T-helper 1 cell (primary cell): ENCODE measurements at places on chromosomes 11 and 22.

DNA sequence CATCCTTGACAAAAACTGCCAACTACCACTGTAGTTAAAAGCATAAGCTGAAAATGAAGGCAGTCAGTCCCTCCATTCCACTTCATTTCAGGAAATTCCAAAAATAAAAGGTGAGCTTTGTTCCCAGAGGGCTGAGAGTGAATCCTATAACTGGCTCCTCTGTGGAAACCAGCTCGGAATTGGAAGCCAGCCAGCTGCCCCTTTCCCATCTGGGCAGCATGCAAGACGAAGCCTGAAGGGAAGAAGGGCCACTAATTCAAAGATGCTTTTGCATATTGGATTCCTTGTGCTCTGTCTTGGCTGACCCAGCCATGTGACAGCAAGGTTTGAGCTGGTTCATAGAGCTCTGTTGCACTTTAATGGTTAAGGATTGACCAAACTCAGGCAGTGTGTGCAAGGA lies 83.4 kb downstream of the ALX4 start:
- DNase-seq: no peak

- DNase-seq: no peak
These were observed 44.8 kb downstream of the ENDOD1 start for GRCh38 chr11:95134491-95134890.

- DNase-seq: no peak
These were observed 16.0 kb downstream of the STK33 start for GRCh38 chr11:8577791-8578581.

DNA sequence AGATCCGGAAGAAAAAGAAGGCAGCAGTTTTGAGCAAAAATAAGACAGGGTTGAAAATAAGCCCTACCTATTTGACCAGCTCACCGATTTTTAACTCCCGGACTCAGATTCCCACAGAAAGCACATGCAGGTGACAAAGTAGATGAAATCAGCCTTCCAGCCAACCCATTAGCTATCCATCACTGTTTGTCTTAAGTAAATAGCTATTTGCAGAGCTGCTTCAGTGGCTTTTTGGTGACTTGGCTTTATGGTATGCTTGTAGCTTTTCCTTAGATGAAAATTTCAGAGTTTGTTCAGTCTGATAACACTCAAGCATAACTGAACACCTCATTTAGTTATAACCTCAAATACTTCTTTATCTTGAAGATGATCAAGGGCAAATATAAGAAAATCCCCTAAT lies 192.6 kb downstream of the HIPK3 start:
- DNase-seq: no peak

DNA sequence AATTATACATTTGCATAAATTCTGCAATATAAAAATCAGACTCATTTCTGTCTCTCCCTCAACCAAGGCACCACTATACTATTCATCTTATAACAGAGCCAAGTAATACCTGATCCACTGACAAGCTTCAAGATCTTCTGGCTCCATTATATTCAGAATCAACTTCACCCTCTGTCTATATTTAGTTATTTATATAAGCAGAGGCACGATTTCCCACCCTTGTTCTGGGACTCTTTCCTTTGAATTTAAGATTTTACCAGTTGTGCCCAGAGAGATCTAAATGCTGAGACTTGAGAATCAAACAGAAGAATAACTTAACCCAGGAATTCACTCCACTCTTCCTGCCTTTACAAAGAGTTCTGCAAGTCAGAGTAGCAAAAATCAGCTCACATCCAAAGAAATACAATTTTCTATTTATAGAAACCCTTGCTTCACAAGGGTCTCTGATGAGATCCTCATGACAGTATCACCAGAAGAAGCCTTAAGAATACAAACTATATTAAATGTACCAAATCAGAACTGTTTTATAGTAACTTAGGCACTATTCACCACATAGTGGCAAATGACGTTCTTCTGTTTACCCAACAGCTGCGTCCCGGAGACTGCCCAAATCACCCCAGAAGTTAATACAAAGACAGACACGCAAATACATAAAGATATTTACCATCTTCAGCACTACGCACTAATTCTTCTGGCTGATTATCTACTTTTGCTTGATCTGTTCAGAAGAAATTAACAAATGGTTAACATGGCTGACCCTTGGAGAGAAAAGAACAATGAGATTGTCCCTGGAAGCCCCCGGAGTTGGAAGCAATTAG lies 32.3 kb upstream of the CCDC89 start:
- no peak for DNase-seq
